ENCODE measurements at places on chromosomes 11 and 22.
A peak's percentile ranks its signal among the peaks of the same experiment; 100 is the strongest.

- no peak for DNase-seq
These were observed 9.3 kb upstream of the CEP295 start for GRCh38 chr11:93652161-93652597.

GRCh38 chr11:62710001-62710345 lies 2.5 kb downstream of the GNG3 start:
- no peak for DNase-seq

GRCh38 chr11:71185411-71185810 lies 67.0 kb downstream of the SHANK2 start:
- no peak for DNase-seq

DNA sequence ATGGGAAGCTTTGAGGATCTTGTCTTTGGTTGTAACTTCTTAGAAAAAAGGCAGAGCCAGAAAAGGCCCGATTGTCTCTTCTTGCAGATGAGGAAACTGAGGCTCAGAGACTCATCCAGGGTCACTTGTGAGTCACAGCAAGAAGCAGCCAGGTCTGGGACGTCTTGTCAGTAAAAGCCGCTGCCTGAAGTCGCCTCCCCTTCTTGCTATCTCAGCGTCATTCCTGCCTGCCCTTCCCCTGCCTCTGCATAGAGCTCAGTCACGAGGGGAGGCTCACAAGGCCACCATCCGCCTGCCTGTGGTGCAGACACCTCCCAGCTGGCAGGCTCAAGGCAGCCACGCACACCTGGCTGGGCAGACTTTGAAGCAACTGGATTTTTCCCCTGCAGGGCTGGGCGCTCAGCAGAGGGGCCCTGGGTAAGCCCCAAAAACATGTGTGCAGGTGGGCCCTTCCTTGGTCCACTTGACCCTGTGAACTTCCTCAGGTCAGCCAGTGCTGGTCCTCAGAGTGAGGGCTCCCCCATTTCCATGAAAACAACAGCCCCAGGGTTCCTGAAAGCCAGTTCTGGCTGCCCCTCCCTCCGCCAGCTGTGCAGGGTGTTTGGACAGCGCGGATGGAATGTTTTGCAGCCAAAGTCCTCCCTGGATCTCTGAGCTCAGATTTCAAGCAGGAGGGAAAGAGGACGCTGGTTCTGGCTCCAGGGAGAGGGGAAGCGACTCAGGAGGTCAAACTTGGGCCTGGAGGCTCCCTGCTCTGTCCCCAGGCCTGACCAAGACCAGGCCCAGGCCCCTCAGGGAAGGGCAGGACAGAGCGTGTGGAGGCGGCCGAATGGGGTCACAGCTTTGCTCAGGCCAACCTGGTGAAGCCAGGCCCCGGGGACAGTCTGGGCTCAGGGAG lies 6.0 kb upstream of the RAB3IL1 start:
- no peak for DNase-seq

GRCh38 chr11:44140372-44140771 lies 44.9 kb downstream of the EXT2 start:
- no peak for DNase-seq

- no peak for DNase-seq
These were observed 218.8 kb upstream of the SORL1-AS1 start for GRCh38 chr11:121671283-121672168.

- DNase-seq = peak; percentile 37
These were observed 112.9 kb downstream of the SPON1 start for GRCh38 chr11:14075118-14076078.

DNA sequence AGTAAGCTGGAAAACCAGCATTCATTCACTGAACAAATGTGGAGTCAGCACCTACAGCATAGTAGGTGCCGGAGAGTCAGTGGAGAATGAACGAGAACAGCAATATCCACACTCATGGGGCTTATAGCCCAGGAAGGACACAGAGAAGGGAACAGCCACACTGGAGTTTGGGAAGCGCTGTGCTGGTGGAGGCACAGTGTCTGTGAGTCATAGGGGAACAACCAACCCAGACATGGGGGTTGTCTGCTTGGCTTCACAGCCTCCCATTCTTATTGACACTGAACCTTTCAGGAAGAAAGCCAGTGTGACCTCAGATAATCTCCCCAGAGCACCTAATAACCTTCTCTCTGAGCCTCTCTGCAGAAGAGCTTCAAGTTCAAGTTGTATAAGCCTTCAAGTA lies 56.6 kb upstream of the UBASH3B start:
- DNase-seq = no peak

DNA sequence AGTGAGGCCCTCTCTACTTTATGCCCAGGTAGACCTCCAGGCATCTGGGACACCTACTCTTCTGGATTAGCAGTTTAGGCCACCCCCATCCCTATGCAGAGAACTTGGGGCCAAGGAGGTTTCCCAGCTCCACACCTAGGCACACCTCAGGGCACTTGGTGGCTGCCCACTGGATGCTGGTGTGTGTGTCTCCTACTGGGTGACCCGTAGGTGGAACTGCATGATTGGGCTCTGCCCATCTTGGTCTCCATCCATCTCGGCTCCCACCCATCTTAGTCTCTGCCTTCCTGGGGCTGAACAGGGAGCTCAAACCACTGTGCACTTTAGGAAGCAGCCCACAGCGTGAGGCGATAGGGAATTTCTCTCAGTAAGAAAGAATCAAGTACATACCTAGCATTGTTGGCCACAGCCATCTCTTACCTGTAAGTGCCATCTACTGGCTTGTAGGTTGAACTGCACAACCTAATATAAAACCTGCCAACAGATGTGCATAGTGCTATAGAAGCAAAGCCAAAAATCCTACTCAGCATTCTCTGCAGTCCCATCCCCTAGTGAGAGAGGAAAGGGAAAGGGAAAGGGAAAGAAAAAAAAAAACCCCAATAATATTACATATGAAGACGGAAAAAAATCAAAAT lies 61.6 kb upstream of the PTPN5 start:
- no peak for DNase-seq

GRCh38 chr11:61446211-61446651 lies 16.3 kb downstream of the SDHAF2 start:
- peak; percentile 26 for DNase-seq

DNA sequence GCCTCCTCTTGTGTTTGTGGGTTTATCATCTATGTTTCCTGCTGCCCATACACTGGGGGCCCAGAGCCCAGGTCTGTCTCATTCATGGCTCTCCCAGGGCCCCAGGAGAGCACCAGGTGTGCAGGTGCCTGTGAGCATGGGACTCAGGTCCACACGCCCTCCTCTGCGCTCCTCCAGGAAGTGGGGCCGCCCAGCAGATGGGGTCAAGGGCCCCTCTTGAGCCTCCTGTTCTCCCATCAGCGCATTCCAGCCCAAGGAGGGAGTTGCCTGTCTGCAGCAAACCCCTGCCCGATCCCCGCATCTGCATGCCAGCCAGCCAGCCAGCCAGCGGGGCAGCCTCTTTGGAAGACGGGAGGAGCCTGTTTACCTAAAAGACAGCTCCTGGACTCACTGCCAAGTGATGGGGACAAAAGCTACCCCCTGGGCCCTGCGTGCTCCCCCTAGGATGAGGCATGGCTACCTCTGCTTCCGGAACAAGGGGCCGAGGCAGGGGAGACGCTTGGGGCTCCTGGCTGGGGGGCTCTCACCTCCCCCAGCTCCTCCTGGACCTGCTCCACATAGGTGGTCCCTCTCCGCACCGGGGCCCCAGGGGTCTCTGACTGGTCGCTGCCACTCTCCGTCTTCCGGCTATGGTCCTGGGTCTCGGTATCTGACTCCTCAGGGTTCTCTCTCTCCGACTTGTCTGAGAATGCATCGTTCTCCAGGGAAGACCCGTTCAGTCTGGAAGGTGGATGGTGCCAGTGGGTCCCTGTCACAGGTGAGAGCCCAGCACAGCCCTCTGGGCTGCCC lies 49.7 kb upstream of the CARS1 start:
- DNase-seq = no peak

DNA sequence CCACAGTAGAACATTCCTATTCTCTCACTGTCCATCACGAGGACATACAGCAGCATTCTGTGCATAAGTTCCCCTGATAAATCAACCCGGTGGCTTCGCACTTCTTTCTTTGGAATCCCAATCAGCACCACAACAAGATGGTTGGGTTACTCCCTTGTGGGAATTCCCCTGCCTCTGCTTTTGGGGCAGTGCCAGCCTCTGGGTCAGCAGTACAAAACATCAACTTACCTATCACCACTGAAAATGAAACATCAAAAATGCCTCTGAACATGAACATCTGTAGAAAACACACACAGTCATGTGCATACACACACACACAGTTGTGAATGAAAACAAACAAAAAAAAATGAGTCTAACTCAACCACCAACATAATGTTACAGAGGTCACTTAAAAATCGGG lies 79.3 kb downstream of the KCNA4 start:
- no peak for DNase-seq

DNA sequence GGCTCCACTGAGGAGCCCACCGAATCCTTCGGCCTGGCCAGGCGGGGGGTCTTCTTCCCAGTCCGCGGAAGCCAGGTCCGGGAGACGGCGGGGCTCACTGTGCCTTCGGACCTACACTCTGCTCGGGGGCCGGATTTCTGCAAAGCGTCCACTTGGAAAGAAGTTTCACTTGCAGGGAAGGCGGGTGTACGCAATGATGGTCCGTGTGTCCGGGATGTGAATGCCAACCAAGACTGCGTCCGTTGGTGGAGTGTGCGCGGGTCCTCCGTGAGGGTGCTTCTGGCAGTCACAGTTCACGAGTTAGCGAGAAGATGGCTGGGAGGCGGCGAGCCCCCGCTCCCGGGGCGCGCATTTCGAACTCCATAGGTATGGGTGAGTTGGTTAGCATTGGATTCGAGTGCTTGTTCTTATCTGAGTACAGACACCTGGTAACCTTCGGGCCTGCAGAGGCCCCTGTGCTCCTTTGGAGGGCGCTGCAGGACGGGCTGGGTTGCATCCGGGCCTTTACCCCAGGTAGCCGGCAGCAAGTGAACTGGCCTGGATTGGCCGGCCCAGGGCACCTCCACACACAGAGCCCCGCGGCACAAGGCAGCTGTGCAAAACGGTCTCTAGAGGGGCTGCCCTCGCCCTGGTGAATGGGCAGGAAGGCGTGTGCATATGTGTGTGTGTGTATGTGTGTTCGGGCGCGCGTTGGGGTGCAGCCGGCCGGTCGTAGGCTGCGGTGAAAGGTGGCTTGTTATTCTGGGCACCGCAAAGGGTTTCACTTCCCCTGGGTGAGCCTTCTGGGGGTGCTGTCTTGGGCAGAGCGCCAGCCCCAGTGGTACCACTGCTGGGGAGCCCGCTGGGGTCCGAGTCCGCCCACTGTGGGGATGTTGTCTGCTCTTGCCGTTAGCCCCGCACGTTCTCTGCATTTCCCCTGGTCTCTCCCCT lies 13.3 kb upstream of the CYP2R1 start:
- DNase-seq = peak; percentile 59

GRCh38 chr22:36165141-36165540 lies 4.6 kb upstream of the APOL3 start:
- DNase-seq = no peak

DNA sequence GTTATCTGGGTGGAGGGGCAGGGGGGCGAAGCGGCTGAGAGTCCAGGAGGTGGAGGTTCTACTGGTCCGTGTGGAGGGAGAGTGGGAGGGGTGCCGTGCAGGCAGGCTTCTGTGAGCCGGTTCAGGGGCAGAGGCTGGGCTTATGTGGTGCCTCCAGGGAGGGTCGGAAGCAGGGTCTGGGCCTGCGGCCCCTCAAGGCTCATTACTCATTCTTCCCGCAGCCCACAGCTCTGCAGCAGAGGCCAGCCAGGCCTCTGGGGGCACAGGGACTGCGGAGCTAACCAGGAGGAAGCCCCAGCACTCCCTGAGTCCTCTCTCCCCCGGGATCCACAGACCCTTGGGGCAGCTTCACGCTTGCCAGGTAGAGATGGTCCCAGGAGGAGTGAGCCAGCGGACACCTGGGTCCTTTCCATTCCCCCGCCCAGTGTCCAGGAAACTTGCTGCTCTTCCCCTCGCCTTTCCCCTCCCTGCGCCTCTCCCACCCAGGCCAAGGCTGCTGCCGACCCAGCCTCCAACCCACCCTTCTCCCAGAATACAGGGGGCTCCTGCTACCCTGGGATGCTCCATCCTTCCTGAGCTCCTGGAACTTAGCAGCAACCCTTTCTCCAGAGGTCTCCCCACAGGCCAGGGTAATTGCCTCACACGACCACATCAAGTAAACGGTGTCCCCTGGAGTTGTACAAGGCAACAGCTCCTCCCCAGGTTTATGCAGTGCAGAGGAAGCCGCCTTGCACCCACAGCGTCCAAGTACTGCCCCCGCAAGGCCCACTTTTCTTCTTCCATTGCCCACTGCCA lies 6.3 kb downstream of the NRXN2 start:
- DNase-seq = no peak

DNA sequence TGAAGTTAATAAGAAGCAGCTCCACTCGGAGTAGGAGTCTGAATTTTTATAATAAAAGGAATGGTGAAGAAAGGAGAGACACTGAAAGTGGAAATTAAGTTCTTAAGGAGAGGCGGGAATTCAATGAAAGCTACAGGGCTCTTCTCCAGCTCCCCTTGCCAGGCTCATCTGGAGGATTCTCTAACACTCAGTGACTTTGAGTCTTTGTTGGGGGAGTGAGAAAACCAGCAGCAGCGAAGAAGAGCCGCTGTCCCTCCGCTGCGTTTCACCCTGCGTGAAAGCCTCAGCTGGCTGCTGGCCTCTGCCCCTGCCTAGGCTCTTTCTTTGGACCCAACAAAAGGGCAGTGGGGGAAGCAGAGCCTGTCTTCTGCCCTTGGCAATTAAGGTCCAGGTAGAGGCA lies 113.0 kb downstream of the NTM start:
- no peak for DNase-seq
